BJ (cell line): ENCODE measurements at places on chromosomes 16 and 17.

DNA sequence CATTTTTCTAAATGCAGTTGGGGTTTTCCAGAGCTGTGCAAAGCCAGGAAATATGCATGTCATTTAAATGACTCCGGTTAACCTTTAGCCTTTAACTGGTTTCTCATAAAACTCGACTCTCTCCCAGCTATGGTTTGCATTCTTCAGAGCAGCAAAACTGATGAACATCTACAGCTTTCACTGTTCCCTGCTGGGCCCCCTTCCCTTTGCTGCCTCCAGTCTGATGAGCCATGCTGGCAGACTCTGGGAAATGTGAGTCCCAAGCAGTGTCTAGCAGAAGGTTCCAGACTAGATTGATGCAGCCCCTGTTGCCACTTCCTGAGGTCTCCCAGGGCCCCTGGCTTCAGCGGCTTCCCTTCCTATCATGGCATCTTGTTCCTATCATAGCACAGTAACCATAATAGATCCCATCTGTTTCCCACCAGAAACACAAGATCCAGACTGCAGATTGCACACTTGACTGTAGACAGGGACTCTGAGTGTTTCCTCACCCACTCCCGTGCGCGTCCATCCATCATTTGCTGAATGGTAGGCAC, 135.4 kb downstream of the CLEC16A start:
- peak; percentile 96 for DNase-seq

DNA sequence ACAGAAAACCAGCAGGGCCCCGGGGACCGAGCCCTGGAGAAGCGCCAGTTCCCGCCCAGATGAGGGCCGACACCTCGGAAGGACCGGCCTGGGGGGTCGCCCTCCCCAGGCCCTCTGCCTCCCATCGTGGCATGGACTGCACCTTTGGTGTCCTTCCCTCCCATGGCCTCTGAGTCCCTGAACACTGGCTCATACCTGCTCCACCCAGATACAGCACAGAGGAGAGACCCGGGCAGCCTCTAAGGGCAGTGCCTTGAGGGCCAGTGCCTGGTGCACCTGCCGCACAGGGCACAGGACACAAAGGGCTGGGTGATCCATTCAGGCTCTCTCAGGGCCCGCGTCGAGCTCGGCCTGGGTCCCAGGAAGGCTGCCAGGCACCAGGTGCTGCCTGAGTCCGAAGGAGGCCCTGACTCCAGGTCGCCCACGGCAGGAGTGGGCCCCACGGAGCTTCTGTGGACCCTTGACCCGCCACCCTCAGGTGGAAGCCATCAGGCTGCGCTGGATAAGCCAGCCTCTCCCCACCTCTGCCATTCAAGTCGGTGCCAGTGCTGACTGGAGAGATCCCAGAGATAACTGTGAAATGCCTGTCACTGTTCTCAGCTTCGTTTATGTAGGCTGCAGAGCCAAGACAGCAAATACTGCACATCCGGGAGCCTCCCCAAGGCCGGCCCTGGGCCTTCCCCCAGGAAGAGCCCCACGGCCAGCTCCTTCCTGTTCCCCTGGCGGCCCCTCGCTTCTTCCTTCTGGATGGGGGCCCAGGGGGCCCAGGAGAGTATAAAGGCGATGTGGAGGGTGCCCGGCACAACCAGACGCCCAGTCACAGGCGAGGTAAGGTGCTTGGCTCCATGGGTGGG, at the start of gene ZG16B:
TSS of gene ZG16B (plus strand) at position 803 of the 854 bp plus-strand sequence. CDS start 139 bp downstream, outside the sequence.
- DNase-seq = no peak

GRCh38 chr16:49972961-49973360, 52.1 kb upstream of the CNEP1R1 start:
- no peak for DNase-seq

- DNase-seq = no peak
Measured at GRCh38 chr16:89712274-89712781, 8.4 kb downstream of the VPS9D1 start.

- no peak for DNase-seq
Measured at GRCh38 chr17:299546-299945, 53.1 kb downstream of the RPH3AL start.

DNA sequence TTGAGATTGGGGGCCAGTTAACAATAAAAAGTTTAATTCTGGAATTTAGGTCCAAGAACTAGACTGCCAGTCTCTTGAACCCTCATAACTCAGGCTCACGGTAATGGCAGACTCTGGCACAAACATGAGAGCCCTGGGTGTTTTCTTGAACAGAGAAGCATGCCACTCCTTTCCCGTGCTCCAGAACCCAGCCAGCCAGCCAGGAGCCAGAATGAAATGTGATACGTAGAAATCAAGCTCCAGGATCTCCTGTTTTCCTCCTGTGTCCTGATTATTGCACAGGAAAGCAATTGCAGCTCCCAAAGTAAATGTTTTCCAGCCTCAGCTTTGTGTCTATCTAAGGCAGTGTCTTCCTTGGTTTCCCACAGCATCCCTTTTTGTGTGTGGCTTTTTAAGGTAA, 46.2 kb upstream of the NOL11 start:
- DNase-seq = no peak

- no peak for DNase-seq
Measured at GRCh38 chr17:32240750-32241149, 24.9 kb upstream of the RHBDL3 start.

DNA sequence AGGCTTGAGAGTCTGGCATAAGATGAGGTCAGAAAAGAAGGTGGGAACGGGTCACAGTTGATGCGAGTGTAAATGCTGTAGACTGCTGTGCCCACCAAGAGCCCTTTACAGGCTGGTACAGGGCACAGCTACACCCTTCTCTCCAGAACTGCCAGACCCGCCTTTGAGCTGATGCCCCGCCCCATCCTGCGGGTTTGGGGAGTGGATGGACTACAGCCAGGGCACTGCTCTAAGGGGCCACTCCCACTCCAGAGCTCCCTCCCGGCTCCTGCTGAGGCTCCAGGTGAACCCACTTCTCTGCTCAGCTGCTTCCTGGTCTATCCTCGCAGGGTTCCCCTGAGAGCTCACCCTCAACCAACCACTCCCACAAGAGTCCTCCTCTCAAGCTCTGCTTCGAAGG, 12.3 kb downstream of the MEIOB start:
- DNase-seq = no peak

GRCh38 chr16:56538331-56538730, 18.5 kb upstream of the BBS2 start:
- no peak for DNase-seq

DNA sequence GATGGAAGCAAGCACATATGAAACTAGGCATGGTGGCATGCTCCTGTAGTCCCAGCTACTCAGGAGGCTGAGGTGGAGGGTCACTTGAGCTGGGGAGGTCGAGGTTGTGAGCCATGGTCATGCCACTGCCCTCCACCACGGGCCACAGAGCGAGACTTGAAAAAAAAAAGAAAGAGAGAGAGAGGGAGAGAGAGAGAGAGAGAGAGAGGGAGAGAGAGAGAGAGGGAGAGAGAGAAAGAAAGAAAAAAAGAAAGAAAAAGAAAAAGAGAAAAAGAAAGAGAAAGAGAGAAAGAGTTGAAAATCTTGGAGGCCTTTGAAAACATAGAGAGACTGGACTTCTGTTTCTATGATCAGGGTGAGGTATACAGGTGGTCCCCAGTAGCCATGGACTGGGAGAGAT, 15.4 kb upstream of the ARL4D start:
- no peak for DNase-seq

DNA sequence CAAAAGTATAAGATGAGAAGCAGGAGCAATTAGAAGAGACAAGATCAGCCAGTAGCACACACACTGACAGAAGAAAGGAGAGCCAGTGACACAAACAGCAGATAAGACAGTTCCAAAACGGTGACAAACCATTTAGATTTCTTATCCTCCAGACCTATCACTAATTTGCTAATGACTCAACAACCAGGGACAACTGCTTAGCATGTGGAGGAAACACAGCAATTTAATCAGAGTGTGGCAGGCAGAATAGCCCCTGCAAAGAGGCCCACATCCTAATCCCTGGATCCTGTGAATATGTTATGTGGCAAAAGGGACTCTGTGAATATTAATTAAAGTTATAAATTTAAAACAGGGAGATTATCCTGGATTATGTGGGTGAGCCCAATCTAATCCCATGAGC, 81.1 kb downstream of the CACNG1 start:
- no peak for DNase-seq

DNA sequence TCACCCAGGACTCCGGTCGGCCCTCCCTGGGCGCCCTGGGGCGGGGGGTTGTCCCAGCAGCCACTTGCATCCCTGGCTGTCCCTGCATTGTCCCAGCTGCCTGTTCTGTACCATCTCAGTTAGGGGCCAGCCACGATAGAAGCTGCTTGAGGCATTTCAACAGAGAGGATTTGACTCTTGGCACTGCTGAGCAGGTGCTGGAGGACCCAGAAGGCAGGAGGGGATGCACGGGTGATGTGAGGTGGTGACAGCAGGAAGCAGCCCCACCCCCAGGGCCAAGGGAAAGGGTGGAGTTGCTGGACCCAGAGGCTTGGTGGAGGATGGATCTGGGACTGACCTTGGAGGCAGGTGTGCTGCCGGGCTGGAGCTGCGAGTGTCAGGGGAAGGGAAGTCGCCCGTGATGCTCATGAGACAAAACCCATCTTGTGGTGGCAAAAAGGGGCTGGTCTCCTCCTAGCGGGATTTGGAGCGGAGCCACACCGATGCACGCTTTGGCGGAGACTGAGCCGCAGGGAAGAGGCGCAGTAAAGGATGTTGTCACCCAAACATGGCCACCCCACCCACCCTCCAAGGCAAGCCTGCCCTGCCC, 188.0 kb upstream of the GSE1 start:
- no peak for DNase-seq

GRCh38 chr17:29252101-29252791, 5.6 kb downstream of the CRYBA1 start:
- no peak for DNase-seq

DNA sequence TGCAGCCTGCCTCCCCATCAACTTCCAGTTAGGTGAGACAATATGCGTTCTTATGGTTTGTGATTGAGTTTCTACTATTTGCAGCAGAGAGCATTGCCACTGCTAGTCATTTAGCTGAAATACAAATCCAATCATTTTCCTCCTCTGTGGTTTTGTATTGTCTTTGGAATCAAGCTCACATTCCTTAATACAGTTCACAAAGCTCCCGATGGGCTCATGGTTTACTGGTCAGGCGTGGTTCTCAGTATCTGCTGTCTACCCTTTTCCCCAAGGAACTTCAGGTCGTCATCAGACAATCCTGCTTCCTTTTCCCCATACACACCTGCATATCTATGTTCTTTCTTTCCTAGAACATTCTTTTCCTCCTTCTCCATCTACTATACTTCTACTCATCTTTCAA, 69.6 kb upstream of the GAS7 start:
- no peak for DNase-seq

DNA sequence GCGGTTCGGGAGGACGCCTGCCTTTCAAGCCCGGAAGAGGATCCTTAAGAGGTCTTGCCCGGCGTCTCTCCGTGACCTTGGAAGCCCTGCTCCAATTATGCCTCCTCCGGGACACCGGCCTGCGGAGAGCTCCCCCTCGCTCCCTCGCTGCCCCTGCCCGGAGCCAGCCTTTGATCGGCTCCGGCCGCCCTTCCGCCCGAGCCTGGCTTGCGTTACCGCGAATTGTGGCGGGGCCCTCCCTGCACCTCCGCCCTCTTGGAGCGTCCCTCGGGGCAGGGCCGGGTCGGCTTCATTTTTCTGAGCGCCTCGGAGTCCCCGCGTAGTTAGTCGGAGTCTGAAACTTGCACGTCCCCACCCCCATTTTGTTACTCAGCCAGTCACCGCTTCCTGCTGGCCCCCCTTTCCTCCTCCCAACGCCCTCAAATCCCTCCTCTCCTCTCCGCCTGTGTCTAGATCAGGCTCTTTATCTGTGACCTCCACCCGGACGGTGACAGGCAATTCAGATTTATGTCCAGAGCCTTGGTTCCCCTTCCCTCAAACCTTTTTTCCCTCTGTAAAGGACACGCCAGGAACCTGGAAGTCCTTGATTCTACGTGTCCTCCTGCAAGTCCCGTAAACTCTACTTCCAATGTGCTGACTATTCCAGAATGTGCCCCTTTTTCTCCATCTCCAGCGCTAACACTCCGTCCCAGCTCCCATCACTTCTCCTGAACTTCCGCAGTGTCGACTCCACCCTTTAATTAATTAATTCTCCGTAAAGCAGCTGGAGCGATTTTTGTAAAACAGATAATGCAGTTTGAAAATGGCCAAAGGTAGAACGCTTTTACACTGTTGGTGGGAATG, 569 bp upstream of the RABEP2 start:
- DNase-seq = peak; percentile 31

- no peak for DNase-seq
Measured at GRCh38 chr17:7982173-7982572, 20.2 kb upstream of the GUCY2D start.

- DNase-seq = no peak
Measured at GRCh38 chr17:4840893-4841242, 7.7 kb downstream of the MINK1 start.

DNA sequence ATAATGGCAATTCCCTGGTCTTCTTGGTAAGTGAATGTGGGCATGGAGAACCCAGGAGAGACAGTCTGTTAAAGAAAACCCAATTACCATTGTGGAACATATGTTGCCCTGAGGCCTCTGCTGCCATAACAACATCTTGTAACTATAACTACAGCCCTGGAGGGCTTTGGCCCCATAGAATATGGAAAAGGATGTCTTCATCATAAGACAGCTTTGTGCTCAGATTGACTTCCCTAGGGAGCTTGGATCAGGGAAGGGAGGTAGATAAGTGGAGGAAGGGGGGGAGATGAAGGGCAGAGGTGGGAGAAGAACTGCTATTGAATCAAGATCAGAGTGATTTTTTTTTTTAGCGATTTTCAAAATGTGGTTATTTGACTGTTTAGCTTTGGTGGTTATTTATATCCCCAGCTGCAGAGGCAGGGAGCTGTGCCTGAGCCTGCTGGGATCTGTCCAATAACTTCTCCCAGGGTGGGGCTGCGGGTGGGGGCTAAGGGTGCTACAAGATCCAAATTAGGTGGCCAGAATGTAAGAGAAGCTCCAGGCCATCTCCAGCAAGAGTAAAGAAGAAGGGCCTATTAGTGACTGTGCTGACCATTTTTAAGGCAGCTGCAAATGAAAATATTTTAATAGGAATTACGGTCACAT, 5.3 kb upstream of the KAT7 start:
- DNase-seq = no peak

GRCh38 chr16:85315866-85316265, 203.6 kb upstream of the CIBAR2 start:
- DNase-seq = no peak

DNA sequence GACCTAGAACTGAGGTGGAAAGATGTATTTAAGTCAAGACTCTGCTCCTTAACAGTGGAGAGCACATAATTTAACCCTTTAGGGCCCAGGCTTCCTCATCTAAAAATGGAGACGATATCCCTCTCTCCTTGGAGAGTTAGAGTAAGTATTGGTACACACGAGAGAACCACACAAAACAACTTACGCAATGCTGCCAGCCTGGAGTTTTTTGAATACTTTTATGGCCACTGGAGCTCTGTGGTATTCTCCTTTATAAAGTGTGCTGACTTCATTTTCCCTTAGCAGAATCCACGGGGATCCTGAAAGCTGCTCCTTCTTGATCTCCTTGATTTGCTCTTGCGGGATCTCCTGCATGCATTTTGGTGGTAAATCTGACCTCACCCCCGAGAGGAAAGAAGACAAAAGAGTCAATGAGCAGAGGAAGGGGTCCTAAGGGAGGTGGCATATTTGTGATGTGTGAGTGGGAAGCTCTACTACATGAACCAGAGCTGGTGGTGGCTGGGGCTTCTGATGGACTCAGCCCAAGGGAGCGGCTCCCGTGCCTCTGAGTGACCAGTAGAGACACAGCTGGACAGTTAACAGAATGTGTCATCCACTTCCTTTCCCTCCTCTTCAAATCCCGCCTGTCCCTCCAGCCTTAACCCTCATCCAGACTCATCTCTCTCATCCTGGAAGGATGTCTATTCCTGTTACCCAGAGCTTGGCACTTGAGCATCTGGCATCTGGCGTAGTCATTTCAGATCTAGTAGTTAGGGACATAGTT, 9.4 kb downstream of the MLKL start:
- DNase-seq = no peak
